ENCODE measurements at places on chromosomes 4 and X.

- DNase-seq, result no peak
These were observed 183.4 kb upstream of the FAM241A start for GRCh38 chr4:111961809-111962208.

DNA sequence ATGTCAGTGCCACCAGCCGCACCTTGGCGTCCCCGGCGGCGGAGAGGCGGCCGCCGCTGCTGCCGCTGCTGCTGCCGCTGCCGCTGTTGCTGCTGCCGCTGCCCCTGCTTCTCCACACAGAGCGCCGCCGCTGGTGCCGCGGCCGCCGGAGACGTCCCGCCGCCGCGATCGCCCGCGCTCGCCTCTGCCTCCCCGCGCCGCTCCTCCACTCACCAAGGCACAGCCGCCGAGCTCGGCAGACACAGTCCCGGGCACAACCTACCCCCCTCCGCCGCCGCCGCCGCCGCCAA, at the start of gene PPP3CA:
Gene PPP3CA, minus strand, starts transcription at position 260 of the 290 bp plus-strand sequence.
- DNase-seq, result no peak

DNA sequence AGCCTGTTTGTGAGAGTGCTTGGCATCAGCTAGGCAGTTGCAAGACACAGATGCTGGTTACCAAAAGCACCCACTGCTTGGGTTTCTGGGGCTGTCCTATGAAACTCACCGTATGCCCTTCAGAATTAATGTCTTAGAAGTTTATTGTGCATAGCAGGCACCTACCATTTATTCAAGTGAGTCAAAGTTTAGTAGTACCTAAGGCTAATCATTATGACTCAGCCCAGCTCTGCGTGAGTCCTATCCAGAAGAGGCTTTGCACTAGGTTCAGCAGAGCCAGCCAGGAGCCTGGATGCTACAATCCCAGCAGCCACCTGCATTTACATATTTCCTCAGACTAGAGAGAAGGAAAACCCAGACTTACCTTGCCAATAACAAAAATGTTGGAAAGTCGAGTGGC, 4.2 kb downstream of the RPS4X start:
- no peak for DNase-seq

- no peak for DNase-seq
These were observed 5.5 kb upstream of the HSPA4L start for GRCh38 chr4:127776620-127777019.

DNA sequence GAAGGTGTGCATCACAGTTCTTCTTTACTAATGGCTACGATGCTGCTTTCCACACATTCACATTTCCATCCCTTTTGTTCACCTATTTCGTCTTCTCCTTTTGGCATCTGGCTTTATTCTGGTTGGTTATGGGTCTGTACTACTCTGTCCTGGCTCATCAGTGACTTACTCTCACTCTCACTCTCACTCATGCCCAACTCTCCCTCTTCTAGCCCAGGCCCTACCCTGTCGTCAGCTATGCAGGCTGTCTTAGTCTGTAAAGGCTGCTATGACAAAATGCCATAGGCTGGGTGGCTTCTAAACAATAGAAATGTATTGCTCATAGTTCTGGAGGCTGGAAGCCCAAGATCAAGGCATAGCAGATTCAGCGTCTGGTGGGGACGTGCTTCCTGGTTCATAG, 105.6 kb upstream of the PUDP start:
- no peak for DNase-seq

- no peak for DNase-seq
These were observed 8.1 kb upstream of the SMS start for GRCh38 chrX:21932292-21933002.

GRCh38 chrX:40188573-40189417, 91.0 kb upstream of the BCOR start:
- no peak for DNase-seq

DNA sequence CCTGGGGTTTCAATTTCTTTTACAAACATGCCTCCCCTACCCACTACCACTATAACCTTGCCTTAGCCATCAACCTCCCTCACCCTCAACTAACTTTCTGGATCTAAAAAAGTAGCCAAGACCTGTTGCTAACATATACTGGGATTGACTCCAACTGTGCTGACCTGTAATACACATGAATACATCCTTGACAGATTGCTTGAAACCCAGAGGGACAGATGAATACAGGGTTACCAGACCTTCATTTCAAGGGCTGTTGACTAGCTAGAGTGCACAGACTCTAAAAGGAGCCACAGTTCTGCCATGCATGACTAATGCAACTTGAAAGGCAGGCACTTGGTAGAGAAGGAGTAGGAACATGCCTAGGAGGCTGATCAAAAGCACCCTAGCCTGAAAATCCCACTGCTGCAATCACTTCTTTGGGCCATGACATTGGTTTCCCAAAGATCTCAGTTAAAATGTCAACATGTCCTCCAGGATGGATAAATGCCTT, 121.0 kb downstream of the PCDH19 start:
- DNase-seq, result no peak

- no peak for DNase-seq
These were observed 36.0 kb upstream of the CD99L2 start for GRCh38 chrX:150934453-150934852.

DNA sequence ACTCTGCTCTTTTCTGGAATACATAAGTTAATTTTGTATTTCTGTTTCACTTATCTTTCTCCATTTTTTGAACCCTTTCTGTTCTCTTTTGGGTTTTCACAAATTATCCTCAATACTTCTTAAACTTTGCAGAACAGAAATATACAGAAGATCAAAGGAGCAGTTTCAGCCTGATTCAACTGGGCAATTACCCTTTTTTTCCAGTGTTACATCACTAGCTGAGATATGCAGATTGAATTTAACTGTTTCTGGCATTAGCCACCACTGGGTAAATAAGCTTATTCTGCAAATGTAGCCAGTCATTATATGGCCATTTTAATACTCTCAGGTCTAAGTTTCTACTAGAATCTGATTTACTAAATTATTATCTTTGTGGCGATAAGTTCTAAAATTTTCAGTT, 66.9 kb upstream of the GRID2 start:
- DNase-seq, result no peak
